ENCODE measurements at places on chromosomes 7 and 10. TPM values are rescaled to one million over a fixed set of nuclear protein-coding genes. Genes with fewer than 3 reads are reported as not detected.

CTAGE15 gene
- total RNA-seq, result not detected

C10orf105 gene
- total RNA-seq, result under 0.01 TPM

CYCS gene
- 65.3 TPM for total RNA-seq

GPC2 gene
- 1.4 TPM for total RNA-seq

SPDYE2B gene
- total RNA-seq, result not detected

GRCh38 chr7:74038194-74038961, 10.4 kb downstream of the ELN start:
- no peak for DNase-seq
- H3K4me3 ChIP-seq, result no peak overlapping the region
- no peak overlapping the region for H3K27ac ChIP-seq
- peaks cover 9% of the 10 kb centered on the region for H3K4me1 ChIP-seq
- 0 out of 2 replicates have a peak, but pooled peaks cover 2% of the 10 kb centered on the region for H3K36me3 ChIP-seq

DNA sequence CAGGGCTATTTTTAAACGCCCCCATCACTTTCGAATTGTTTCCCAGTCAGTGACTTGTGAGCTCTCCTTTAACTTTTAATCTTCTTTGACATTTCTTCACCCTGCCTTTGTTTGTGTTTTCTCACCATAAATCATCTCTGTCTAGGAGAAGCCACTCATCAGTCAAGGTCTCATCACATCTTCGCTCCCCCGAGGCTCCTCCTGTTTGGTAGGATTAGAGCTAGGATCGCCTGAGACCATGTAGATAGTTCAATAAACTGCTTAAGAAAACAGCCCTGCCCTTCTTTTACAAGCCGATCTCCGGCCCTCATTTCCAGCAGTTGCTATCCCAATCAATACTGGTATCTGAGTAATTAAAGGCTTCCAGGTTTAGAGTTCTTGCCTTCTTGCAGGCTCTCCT, 472.8 kb upstream of the ADARB2 start:
- no peak overlapping the region for H3K27ac ChIP-seq
- no peak for DNase-seq
- no peaks in the 10 kb centered on the region for H3K36me3 ChIP-seq

CNPY1 gene
- total RNA-seq, result not detected

CALML5 gene
- total RNA-seq, result not detected

- DNase-seq, result peak; percentile 46
- H3K4me1 ChIP-seq, result peaks cover 4% of the 10 kb centered on the region
- H3K36me3 ChIP-seq, result peaks cover 5% of the 10 kb centered on the region
- no peak overlapping the region for H3K4me3 ChIP-seq
- no peak overlapping the region for H3K27ac ChIP-seq
Measured at GRCh38 chr7:24840563-24840962, 83.3 kb upstream of the GSDME start.

GRCh38 chr7:30791114-30791513, 19.9 kb downstream of the MINDY4 start:
- H3K27me3 ChIP-seq, result no peaks in the 10 kb centered on the region
- DNase-seq, result no peak
- peaks cover 7% of the 10 kb centered on the region for H3K36me3 ChIP-seq
- peaks cover 19% of the 10 kb centered on the region for H3K4me1 ChIP-seq

DNA sequence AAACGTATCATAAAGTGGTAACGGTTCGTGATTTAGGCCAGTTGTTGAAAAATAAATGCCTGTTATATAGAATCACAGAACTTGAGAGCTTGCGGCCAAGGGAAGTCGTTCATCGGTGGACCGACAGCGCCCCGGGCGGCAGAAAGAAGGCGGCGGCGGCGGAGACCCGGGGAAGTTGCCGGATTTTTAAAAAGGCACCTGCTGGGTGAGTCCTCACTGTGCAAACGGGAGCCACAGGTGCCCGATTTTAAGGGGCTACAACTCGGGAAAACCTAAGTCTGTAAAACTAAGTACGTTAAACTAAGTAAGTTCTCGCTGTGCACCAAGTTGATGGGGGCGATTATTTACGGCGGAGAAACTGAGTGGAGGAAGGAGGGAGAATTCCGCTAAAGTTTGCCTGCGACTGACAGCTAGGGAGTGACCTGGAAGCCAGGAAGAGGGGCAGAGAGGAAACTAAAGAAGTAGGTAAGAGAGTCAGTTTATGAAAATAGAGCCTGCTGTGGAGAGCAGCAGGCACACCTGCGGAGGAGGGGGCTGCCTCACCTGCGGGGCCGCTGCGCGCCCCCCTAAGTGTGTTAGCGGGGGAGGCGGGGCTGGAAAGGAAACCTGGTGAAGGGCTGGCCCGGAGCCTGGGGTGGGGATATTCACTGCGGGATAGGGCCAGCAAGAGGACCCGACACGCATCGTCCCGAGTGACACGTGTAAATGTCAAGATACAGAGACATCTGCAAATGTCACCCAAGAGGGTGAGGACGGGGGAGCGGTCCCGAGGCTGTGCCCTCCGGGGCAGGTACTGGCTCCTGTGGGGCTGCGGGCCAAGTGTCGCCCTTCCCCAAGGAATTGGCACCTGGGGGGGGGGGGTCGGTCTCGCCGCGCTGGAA, 996 bp downstream of the ADAM12 start:
- H3K4me3 ChIP-seq, result peak overlapping the region; percentile 64
- H3K27ac ChIP-seq, result no peak overlapping the region
- H3K27me3 ChIP-seq, result no peaks in the 10 kb centered on the region
- H3K4me1 ChIP-seq, result peaks cover 9% of the 10 kb centered on the region
- H3K36me3 ChIP-seq, result no peaks in the 10 kb centered on the region

GRCh38 chr10:69629519-69629896, 539 bp upstream of the FAM241B start:
- no peak for DNase-seq
- H3K36me3 ChIP-seq, result no peaks in the 10 kb centered on the region
- peaks cover 53% of the 10 kb centered on the region for H3K27me3 ChIP-seq
- no peak overlapping the region for H3K4me3 ChIP-seq
- no peaks in the 10 kb centered on the region for H3K4me1 ChIP-seq
- no peak overlapping the region for H3K27ac ChIP-seq

DNA sequence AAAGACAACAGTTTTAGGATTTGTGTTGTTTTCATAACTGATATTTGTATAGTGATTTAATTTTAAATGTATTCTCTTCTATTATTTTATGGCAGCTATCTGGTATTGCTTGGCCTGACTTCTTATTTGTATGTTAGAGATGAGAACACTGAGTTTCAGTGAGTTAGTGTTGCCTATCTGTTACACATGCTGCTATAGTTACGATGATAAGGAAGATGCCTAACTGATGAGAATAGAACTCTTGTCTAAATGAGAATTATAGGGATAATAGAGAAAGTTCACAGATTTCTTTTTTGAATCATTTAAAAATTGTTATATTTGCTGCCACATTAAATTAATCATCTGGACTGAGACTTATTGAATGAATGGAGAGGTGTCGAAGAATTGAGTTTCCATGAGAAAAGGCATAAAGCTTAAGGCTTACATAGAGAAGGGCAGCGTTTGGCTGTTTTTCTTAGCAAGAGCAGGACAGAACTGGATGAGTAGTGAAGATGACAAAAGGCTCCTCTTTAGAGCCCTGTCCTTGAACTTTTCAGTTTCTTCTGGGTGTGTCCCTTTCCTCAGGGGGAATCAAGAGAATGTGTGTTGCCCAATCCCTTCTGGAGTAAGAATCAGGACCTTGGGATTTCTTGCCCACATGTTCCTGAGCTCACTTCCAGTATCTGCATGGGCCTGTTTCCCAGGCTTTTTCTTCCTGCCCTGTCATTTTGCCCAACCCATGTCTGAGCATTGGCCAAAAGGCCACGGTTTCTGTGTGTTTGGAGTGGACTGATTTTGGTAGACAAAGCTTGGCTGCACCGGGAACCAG, 195.6 kb upstream of the CSTF2T start:
- H3K4me3 ChIP-seq, result no peak overlapping the region
- H3K27me3 ChIP-seq, result no peaks in the 10 kb centered on the region
- peaks cover 4% of the 10 kb centered on the region for H3K4me1 ChIP-seq

All from IMR-90 (cell line).